ENCODE measurements at places on chromosomes 5 and 9.
A peak's percentile ranks its signal among the peaks of the same experiment; 100 is the strongest.

- DNase-seq = no peak
These were observed 321.6 kb downstream of the CEMIP2 start for GRCh38 chr9:71446473-71447411.

GRCh38 chr5:113378081-113378480 is 56.7 kb downstream of the TSSK1B start:
- DNase-seq = no peak

GRCh38 chr9:134303601-134304000 is 22.7 kb upstream of the RXRA start:
- no peak for DNase-seq

DNA sequence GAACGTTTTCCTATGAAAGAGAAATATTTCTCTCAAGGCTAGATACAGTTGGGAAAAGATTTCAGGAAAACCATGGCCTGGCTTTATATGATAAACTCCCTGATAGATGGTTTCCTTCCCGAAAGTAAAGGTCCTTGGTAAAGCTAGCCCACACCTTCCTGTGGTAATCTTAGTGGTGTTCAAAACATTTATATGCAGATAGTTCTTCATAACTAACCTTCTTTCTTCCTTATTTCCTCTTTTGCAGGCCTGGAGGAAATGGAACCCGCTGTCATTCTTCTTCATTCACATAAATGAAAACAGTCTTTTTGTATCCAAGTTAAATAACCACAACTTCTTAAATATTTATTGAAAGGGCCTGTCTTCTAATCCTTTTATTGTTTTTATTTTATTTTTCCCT is 474.0 kb upstream of the ACTBL2 start:
- DNase-seq = no peak

- no peak for DNase-seq
These were observed 9.4 kb downstream of the ANKS6 start for GRCh38 chr9:98786750-98787510.

- DNase-seq = no peak
These were observed 144.4 kb upstream of the FSTL4 start for GRCh38 chr5:133756756-133757155.

- DNase-seq = no peak
These were observed 159.6 kb downstream of the IRX2 start for GRCh38 chr5:2591777-2592453.

DNA sequence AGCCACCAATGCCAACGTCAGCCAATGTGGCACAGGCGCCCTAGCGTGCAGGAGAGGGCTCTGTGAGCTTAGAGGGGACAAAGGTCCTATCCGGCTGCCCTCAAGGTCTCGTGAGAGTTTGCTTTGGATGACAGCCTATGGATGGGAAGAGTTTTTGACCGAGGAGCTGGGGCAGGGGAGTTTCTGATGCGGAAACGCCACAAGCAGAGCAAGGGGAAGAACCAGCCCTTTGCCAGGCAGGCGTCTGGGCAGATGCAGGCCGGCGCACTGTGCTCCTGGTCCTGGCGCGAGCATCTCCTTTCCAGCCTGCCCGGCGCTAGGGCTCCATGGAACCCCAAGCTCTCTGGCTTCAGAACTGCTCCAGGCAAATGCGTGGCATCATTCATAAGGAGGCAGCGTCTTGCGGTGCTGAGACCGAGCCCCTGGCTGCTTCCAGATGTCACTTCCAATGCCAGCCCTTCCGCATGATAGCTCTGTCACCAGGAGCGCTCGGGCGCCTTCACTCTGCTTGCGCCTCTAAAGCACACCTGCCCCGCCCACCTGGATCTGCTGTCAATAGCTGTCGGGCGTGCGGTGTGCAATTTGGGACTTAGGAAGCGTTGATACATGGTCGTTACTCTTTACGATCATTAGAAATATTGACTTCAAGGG is 374.9 kb upstream of the IRX1 start:
- no peak for DNase-seq

- DNase-seq = no peak
These were observed 2.8 kb upstream of the PLK2 start for GRCh38 chr5:58462623-58463230.

- no peak for DNase-seq
These were observed 47.5 kb downstream of the NEURL1B start for GRCh38 chr5:172688349-172689217.

- no peak for DNase-seq
These were observed 1.6 kb downstream of the NINJ1 start for GRCh38 chr9:93132287-93132927.

GRCh38 chr9:94900222-94901018 is 173.9 kb downstream of the AOPEP start:
- no peak for DNase-seq

DNA sequence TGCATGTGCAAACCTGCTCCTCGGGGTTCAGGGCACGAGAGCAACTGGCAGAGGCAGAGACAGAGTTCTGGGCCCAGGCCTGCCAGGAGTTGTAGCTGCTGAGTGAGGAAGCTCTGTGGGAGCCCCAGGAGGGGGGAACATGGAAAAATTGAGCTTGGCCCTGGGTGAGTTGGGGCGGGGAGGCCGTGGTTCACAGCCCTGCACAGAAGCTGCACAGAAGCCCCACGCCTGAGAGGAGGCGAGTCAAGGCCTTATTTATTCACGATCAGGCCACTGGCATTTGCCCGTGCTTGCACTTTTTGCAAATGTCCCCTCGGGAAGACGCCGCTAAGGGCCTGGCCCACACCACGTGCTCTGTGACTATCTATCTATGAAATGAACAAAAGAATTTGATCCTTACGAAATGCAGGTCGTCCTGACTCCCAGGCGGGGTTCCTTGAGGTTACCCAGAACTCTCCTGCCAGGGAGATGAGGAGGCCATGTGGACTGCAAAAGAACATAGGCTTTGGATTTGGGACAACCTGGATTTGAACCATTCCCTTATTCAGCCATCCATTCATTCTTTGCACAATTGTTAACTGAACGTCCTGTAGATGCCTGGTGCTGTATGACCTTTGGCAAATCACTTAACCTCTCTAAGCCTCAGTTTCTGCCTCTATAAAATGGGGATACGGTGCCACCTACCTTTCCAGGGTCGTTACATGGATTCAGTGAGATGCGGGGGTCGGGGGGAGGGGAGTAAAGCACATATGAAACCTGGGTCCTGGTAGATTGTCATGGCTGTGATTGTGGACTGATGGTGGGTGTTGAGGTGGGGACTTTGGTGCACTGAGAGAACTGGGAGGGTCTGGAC is 17.9 kb downstream of the COL27A1 start:
- DNase-seq = no peak

DNA sequence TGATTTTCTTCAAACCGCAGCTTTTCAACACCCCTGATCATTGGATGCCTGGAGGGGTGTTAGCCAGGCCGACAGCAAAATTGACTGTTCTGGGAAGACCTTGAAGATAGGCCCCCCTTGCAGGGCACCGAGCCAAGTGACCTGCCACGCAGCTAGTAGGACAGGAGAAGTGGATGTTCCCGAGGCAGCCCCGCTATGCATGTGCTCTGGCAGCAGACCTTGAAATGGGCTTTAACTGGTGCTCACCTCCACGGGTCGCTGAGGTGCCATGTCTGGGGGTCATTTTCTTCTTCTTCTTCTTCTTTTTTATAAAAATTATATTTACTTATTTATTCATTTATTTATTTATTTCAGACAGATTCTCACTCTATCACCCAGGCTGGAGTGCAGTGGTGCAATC is 12.6 kb downstream of the FGF18 start:
- no peak for DNase-seq

- DNase-seq = no peak
These were observed 39.4 kb downstream of the LAMC3 start for GRCh38 chr9:131048332-131048731.

DNA sequence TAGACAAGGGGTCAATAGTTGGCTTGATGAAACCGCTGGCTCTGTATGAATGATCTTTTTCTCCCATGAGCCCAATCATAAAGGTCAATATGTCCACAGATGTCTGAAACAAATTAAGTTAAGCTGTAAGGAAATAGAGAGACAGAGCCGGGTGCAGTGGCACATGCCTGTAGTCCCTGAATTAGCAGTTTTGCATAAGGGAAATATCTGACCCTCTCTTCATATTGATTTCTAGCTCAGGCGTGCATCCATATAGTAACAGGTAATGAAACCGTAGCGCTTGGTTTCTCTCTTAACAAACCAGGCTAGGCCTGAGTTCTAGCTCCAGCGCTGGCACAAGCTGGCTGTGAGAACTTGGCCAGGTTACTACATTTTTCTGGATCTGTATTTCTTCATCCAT is 118.1 kb upstream of the ERCC6L2 start:
- DNase-seq = no peak

DNA sequence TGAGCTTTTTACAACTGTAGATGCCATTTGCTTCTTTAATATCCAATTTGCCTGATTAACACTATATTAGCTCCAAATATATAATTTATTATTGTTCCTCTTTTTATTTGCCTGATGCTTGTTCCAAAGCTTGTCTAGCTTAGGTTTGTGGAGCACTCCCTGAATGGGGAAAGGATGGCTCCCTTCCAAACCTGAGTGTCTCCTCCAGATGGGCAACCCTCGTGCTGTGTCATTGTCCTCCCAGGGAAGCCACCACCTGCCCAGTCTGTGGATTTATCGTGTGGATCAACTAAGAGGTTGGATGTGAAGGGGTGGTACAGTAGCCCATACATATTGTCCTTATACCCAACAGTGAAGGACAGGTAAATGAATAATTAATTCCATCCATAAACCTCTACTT is 404.9 kb downstream of the CDK5RAP2 start:
- DNase-seq = no peak

DNA sequence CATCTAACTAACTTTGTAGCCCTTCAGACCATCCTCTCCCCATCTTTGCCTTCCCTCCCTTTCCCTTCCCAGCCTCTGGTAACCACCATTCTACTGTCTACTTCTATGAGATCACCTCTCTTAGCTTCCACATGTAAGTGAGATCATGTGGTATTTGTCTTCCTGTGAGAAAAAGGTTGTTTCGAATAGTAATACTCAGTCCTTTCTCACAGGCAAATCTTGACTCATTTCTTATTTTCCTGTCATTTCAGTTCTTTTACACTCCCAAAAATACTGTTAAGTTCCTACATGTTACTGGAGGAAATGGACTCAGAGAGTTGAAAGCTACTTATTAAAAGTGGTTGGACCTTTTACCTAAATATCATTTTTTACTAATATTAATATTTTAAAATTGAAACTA is 82.1 kb downstream of the SLF1 start:
- DNase-seq = no peak

GRCh38 chr9:127608104-127608966 is 3.7 kb upstream of the STXBP1 start:
- peak; percentile 77 for DNase-seq

- no peak for DNase-seq
These were observed 24.7 kb upstream of the TAS2R1 start for GRCh38 chr5:9654886-9655285.

GRCh38 chr5:93967923-93968322 is 226.5 kb upstream of the POU5F2 start:
- no peak for DNase-seq

- no peak for DNase-seq
These were observed 220.8 kb upstream of the RFX3 start for GRCh38 chr9:3746296-3747275.

DNA sequence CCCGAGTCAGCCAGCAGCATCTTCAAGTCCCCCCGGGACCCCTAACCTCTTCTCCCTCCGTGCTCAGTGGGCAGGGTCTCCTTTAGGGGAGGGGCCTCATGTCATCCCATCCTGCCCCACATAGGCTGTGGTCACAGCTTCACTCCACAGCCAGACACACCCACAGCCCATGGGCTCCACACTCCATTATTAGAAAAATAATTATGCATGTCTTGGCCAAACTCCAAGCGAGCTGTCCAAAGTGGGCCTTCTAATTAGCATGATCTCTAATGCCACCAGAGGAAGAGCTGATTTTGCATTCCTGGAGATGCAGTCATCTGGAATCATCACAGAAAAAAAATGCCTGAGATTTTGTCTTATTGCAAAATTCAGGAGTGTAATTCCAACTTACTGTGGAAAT is 418.2 kb downstream of the IRX2 start:
- DNase-seq = no peak

DNA sequence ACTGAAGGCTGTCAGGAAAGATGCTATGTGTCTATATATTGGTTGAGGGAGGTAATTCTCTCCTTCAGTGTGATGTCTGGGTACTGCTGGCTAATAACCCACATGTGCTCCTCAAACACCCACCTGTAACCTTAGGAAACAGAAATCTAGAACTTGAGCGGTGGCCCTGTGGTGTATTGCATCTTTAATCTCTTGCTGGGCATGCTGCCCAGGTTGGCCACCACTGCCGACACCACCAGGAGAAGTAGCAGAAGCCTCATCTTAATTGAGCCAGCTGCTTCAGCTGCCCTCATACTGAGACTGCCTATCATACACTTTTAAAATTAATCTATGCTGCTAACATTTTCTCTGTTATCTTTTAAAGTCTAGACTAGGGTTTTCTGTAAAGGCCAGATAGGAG is 103.5 kb upstream of the C5orf63 start:
- DNase-seq = no peak

- no peak for DNase-seq
These were observed 46.6 kb upstream of the GNPDA1 start for GRCh38 chr5:142059304-142059940.

- no peak for DNase-seq
These were observed 190.3 kb downstream of the TLE1 start for GRCh38 chr9:81499021-81499454.

GRCh38 chr5:94623877-94624276 is 5.4 kb downstream of the SLF1 start:
- DNase-seq = no peak

DNA sequence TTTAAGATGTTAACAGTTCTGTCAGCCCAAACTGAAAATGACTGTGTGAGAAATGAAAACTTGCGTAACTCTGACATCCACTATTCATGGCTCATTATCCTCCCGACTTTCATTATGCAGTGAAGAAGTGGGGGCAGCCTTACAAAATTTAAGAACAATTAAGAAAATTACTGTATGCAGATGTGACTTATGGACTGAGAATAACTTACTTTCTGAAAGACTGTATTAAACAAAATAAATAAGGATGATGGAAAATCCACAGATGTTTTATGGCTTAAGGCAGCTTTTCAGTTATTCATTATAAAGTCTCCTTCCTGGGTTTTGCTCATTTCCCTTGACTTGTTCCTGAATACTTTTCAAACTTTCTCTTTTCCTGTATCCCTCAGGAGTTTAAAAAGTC is 55.2 kb downstream of the GRIN3A start:
- DNase-seq = no peak

DNA sequence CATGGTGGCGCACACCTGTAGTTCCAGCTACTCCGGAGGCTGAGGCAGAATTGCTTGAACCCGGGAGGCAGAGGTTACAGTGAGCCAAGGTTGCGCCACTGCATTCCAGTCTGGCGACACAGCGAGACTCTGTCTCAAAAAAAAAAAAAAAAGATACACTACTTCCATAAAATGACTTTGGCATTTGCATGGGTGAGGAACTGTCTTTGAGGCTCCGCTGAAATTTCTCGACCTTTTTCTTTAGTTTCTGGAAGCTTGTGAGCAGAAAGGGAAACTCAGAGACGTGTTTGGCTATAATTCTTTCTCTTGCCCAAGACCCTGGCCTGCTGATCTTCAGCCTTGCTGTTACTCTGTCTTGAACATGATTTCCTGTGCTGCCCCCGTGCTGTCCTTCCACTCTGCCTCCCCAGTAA is 37.3 kb downstream of the SPIN1 start:
- DNase-seq = no peak

Data from stimulated activated CD8-positive, alpha-beta memory T cell treated with anti-CD3 and anti-CD28 coated beads, Interleukin-7, amount 100 ng/mL, for 4 hours (primary cell).